ENCODE measurements at places on chromosomes 5 and 9.
A peak's percentile ranks its signal among the peaks of the same experiment; 100 is the strongest.

DNA sequence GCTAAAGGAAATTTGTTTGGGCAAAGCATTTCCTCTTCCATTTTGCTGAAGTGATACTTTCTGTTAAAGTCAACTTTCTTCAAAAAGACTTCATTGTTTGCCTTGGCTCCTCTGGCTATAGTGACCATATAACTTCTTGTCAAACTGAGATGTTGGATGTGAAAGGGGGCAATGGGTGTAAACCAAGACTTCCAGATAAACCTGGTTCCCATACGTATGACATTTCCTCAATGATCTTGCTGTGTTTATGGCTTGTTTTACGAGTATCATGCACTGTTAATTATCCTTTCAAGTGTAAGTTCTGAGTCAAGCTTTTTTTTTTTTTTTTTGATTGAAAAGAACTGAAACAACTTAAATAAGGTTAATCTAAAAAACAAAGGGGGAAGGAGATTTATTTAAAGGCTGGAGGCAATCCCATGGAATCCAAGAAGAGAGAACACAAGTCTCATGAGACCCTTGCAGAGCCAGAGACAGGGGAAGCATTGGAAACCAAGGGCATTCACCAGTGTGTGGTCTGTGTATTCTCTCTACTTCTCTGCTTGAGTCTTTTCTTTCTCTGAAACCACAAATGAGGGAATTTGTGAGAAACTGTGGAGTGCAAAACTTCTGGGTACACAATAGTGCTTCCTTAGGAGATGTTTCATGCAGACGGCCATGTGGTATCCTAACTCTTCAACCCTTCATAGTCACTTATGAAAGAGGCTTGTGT lies 335.3 kb downstream of the RAB3C start:
- no peak for DNase-seq

DNA sequence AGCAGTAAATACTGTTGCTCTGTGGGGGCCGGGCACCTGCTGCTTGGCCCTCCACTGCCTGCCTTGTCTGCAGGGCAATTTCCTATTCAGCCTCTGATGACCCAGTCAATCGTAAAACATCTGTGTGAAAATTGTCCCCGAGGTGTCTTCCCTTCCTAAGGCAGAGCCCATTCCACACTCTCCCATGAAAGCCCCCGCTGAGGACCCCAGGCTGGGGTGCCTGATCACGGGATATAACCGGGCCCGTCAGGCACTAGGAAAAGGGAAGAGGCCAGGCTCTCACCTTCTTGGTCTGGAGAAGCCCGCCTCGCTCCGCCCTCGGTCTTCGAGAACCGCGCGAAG lies 27.2 kb upstream of the SCGB3A1 start:
- DNase-seq: no peak

- DNase-seq: no peak
These were observed 90.7 kb upstream of the FSTL4 start for GRCh38 chr5:133702791-133703770.

- DNase-seq: peak; percentile 9
These were observed 135.2 kb upstream of the CLINT1 start for GRCh38 chr5:157993986-157994691.

GRCh38 chr9:124121725-124122124 lies 110.2 kb downstream of the LHX2 start:
- DNase-seq: no peak

GRCh38 chr5:13249854-13250253 lies 694.6 kb downstream of the DNAH5 start:
- DNase-seq: no peak

DNA sequence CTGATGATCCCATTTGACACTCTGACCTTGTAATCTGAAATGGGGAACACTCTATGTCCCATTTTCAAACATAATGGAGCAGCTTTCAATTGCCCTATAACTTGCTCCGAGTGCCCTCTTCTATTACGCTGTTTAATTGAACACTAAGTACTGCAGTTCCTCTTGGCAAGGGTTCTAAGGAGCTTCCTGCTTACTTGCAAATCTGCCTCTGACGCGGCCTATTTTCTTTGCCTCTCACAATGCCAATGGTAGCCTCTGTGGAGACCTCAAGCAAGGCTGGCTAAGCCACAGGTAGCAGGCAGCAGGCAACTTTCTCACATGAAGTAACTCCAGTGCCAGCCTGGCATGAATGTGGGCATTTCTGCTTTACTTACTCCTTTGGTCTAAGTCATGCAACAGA lies 443.4 kb upstream of the TRPC7 start:
- no peak for DNase-seq

GRCh38 chr5:2614571-2614970 lies 136.9 kb downstream of the IRX2 start:
- no peak for DNase-seq

- DNase-seq: no peak
These were observed 205.8 kb downstream of the GRIA1 start for GRCh38 chr5:153696256-153696655.

GRCh38 chr5:55039843-55040242 lies 15.8 kb downstream of the GZMK start:
- no peak for DNase-seq

DNA sequence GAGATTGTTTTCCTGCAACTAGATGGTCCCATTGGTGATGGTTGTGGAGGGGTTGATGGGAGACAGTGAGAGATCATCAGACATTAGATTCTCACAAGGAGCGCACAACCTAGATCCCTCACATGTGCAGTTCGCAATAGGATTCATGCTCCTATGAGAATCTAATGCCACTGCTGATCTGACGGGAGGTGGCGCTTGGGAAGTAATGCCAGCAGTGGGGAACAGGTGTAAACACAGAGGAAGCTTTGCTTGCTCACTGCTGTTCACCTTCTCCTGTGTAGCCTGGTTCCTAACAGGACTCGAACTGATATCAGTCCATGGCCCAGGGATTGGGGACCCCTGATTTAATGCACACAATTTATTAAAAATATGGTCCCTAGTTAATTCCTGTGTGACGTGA lies 18.8 kb downstream of the SNCAIP start:
- no peak for DNase-seq

DNA sequence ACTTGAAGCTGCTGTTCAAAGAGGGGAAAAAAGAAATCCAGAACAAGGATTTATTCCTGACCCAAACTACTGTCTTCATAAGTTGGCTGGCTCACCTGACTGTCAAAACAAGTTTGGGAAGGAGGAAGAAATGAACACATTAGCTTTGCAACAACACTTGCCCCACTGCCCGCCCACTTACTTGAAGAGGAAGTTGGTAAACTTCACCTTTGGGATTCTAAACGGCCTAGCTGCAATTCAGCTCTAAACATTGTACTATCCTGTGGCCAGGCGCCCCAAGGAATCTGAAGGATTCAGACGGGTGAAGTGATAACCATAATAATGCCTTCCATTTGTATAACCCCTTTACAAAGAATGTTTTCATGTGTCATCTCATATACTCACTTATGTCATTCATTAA lies 199.4 kb downstream of the ARRDC3 start:
- DNase-seq: no peak

DNA sequence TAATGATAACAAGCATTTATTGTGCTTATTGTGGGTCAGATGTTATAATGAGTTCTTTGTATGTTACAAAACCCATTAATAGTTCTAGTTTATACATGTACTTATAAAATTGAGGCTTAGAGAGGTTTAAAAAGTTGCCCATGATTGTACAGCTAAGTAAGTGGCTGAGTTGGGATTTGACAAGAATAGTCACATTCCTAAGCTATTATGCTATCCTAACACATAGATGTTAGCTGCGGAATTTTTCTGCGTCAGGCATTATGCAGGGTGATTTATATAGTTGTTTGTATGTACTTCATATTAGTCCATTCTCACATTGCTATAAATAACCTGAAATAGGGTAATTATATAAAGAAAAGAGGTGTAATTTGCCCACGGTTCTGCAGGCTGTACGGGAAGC lies 12.5 kb downstream of the COMMD10 start:
- DNase-seq: no peak

DNA sequence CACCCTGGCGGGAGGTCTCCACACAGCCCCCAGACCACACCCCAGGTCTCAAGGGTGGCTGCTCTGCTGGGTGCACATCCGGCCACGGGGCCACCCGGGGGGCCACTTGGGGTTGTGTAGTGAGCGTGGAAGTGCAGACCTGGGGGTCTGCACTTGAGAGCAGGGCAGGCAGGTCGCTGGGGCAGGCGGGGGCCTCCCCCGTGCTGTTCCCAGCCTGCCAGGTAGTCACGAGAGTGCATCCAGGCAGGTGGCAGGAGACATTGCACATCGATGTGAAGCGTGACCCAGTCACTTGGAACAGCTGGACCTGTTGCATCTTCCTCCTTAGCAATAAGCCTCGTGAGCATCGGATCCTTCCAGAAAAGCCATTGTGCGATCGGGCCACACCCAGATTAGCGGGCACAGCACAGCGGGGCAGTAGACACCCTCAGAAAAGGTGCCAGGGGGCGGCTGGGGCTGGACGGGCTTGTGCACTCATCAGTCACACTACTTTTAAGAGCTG lies 4.8 kb upstream of the ENTPD8 start:
- no peak for DNase-seq

DNA sequence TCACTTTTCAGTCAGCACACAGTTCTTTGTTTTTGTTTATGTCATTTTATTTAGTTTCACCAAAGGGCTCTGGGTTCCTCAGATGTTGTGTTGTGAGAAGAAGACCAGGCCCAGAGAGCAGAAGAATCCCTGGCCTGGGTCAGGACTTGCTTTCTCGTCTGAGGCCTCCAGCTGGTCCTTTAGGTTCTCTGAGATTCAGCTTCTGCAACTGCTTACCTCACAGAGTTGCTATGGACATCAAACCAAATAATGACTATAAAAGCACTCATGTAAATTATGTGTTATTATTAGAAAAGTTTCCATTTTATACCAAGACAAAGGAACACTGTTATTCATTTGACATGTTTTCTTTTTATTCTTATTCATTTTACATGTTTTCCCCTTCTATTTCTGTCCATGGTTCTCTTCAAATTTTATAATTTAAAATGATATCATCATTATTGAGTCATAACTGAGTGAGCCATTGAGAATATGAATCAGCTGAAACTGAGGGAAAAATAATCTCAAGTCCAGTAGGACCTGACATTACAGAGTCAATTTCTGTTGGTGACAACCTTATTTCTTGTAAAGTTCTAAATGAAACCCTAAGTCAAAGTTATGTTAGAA lies 44.0 kb upstream of the GLRX start:
- no peak for DNase-seq

- no peak for DNase-seq
These were observed 214.0 kb downstream of the MCTP1 start for GRCh38 chr5:95070866-95071265.

DNA sequence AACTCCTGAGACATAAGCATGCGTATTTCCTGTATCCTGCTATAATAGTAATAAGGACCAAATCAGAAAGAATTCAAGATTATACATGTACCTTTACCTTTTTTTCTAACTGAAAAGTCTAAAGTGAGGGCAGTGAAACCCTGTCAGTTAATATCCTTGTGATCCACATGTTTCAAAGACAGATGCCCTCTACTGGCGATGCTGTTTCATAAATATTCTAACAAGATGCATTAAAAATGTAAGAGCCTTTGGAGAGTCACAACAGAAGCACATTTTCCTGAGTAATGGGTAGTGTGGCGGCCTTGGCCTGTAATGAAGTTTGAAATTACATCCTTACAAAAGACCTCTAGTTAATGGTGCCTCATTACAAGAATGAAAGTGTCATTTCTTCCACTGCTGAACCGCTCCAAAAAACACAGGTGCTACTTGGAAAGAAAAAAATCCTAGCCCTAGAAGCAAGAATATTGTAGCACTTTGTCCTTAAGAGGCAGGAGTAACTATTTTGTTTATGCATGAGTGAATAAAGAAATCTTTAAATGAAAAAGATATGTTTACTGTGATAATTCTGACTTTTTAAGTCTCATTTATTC lies 232.6 kb downstream of the EPB41L4A start:
- DNase-seq: no peak

DNA sequence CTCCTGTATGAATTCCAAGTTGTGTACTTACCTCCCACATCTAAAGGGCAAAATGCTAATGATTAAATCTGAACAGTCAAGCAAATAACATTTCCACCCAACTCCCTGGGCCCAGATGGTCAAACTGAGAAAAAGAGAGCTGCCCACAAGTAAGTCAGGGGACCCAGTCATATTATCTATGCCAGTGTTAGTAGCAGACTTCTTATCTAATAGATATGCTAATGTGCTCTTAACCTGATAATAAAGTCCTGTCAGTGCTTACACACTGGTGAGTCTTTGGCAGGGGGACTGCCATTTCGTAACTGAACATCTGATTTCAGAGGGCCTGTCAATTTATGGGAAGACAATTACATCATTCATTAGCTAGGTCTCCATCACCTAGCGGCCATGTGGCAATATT lies 292.3 kb upstream of the WWC1 start:
- DNase-seq: no peak

DNA sequence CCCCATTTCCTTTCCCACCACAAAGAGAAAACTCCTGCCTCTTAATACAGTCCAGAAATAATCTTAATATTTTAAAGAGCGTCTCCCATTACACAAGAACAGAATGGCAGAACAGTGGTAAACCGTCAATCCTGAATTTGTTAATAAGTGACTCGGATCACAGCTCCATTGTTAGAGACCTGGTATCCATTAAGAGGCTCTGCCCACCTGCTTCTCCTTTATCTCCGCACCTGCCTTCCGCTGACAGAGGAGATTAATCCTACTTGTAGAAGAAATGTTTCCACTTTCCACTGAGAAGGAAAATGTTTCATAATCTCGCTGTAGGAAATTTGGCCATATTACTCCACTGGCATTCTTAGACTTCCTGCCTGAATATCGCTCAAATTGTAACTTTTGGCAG lies 1493.2 kb downstream of the MAT2B start:
- DNase-seq: no peak

DNA sequence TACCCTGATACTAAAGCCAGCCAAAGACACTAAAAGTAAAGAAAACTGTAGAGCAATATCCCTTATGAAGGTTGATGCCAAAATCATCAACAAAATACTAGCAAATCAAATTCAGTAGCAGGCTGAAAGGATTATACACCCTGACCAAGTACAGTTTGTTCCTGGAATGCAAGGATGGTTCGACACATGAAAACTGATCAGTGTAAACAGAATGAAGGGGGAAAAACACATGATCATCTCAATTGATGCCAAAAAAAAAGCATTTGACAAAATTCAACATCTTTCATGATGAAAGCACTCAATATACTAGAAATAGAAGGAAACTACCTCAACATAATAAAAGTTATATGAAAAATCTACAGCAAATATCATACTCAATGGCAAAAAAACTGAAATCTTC lies 43.5 kb upstream of the LRRC14B start:
- DNase-seq: no peak

DNA sequence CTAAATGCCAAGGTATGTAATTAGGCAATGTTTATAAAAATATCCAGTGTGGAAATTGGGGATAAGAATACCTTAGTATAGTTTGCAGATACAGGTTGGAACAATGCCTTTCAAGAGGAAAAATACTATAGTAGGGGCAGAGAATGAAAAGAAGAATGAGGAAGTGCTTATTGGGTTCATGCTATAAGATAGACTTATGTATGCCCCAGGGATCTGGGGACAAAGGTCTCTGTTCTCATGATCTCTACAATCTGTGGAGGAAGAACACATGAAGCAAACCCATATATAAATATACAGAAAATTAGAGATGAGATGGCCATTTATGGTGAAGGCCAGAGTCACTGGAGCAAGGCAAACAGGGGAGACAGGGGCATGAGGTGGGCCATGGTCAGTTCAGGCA lies 106.5 kb upstream of the DAB2 start:
- DNase-seq: no peak

All from activated effector memory CD4-positive, alpha-beta T cell treated with Interleukin-2 at 50 U/mL for 16 hours (primary cell).